DMS79 (cell line): ENCODE measurements at places on chromosomes 6 and 20.

- DNase-seq: no peak
Observed at GRCh38 chr20:8535403-8536261, 403.6 kb downstream of the PLCB1 start.

- DNase-seq: no peak
Observed at GRCh38 chr20:4573564-4574355, 147.9 kb upstream of the PRND start.

- DNase-seq: no peak
Observed at GRCh38 chr20:47258745-47259695, 97.5 kb downstream of the ZMYND8 start.

- no peak for DNase-seq
Observed at GRCh38 chr6:76701610-76702009, 629.1 kb upstream of the IMPG1 start.

DNA sequence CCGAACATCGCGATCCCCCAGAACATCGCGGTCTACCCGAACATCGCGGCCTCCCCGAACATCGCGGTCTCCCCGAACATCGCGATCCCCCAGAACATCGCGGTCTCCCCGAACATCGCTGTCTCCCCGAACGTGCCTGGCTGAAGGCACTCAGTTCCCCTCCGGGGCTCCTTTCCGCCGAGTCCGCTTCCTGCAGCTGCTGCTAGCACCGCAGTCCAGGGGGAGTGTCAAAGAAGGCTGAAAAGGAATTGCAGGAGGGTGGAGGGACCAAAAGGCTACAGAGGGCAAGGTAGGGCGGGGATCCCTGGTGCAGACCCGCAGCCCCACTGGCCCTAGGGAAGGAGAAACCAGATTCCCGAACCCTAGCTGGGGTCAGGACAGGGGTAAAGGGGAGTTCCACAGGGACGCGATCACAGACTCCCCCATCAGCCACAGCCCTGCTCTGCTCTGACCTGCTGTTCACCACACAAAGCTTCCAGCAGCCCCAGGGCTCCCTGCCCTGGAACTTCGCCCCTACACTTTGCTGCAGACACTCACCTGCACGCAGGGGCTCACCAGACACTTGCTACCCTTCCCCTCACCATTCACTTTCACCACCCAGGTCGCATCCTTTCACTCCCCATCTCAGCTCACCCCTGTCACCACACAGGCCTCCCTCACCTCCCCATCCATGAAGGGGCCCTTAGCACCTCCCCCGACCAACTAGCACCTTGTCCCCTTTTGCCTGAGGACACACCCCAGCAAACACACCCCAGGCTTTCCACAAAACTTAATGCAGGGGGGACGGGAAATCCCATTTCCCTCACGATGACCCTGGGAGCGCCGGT lies 1.7 kb downstream of the ULBP1 start:
- DNase-seq: no peak

GRCh38 chr20:41738604-41739206 lies 120.5 kb upstream of the CHD6 start:
- DNase-seq: no peak

DNA sequence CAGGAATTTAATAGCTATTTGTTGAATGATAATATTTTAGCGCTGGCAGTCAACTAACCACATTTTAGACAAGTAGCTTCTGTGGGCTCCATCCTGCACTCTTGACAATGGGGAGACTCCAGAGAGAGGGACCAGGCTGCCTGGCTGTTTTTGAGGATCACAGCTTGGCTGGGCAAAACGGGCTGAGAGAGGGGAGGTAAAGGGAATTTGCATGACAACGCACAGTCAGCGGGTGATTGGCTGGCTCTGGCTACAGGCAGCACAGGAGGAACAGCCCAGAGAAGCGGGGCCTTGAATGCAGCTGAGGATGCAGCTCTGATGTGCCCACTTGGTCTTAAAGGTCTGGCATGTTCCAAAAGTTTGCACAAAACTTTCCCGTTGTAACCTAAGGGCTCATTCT lies 41.2 kb downstream of the LRFN2 start:
- no peak for DNase-seq

DNA sequence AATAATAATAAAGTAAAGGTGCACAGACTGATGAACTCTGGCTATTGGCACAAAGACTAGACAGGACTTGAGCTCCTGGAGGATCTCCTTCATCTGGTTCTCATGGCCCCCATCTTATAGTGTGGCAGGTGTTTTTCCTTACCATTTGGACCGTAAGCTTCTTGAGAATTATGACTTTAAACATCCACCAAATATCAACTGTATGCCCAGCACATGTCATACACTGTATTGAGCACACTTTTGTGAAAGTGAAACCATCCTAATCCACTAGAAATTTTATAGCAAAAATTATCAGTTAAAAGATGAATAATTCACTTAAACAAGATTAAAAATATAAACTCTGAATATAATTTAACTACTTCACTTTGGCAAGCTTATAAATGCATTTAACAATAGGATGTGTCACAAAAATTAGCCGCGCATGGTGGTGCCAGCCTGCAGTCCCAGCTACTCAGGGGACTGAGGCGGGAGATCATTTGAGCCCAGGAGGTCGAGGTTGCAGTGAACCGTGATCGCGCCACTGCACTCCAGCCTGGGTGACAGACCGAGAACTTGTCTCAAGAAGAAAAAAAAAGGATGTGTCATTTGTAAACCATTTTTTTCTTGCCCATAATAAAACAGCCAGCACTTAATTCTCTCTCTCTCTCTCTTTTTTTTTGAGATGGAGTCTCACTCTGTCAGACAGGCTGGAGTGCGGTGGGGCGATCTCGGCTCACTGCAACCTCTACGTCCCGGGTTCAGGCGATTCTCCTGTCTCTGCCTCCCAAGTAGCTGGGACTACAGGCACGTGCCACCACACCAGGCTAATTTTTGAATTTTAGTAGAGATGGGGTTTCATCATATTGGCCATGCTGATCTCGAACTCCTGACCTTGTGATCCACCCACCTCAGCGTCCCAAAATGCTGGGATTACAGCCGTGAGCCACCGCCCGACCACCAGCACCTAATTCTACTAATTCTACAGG lies 9.1 kb downstream of the HIVEP2 start:
- no peak for DNase-seq

DNA sequence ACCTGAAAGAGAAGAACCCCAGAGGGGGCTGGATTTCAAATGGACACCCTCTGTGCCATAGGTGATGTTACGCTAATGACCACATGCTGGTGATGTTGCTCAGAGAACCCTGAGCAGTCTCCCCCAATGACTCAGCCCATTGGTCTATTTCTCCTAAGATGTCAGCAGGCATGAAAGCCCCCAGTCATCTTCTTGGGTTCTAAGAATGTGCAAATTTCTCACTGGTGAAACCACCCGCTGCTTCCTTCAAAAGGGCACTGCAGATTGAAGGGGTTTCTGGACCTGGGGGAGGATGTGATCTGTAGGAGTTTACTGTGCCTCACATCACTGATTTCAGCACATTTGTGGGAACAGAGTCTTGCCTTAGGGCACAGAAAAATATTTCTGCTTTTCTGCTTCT lies 298.4 kb upstream of the MOCS1 start:
- no peak for DNase-seq

DNA sequence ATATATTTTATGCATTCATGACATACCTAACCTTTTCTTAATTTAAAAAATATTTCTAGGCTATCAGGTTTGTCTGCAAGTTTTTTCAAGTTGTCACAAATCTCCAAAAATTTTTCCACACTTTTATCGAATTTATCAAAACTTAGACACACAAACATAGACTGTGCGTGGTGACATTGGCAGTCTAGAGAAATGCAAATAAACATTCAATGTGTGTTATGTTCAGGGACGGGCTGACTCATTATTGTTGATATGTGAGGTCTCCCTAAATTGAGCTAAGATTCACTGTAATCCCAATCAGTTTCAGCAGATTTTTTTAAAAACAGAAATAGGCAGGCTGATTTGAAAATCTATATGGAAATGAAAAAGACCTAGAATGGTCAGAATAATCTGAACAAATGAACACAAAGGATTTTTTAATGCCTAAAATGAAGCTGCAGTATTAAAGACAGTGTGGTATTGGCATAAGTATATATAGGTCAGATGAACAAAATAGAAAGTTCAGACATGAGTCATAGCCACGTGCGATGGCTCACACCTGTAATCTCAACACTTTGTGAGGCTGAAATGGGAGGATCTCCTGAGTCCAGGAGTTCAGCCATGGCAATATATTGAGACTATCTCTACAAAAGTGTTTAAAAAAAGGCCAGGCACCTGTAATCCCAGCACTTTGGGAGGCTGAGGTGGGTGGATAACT lies 19.2 kb downstream of the BLTP3A start:
- DNase-seq: no peak

- DNase-seq: peak; percentile 25
Observed at GRCh38 chr6:13762611-13763441, 51.2 kb upstream of the RANBP9 start.

- no peak for DNase-seq
Observed at GRCh38 chr6:146909886-146910285, 294.3 kb upstream of the STXBP5 start.

DNA sequence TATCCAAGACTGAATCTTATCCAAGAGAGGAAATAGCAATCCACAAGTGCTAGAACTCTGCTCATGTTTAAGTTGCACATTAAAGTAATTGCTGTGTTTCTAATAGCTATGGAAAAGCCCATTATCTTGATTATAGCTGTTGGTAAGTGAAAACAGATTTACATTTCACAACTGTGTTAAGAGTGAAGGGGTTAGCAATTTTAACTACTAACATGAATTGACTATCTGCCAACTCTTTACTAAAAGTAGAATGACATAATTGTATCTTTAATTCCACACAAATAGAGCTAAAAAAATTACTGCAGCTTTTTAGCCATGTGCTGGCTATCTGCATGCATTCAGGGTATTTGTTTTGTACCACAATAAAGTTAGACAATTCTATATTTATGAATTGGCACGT lies 277.9 kb upstream of the IRAK1BP1 start:
- DNase-seq: no peak

DNA sequence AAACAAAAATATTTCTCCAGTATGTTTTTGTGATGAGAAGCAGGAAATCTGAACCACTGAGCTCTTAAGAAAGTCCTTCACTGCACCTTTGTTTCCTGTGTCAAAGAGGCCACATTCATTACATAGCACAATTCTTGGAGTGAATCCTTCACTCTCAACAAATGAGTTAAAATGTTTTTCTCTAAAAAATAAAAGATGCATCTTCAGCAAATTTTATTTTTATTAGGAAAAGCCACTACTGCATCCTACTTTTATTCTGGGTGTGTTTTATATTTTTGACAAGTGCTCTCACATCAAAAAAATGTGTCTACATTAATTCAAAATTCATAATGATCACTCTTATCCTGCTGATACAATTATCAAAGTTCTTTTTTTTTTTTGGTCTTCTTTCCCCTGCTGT lies 76.3 kb downstream of the PLCB4 start:
- DNase-seq: no peak

- no peak for DNase-seq
Observed at GRCh38 chr20:63321148-63321831, 28.3 kb downstream of the COL20A1 start.

DNA sequence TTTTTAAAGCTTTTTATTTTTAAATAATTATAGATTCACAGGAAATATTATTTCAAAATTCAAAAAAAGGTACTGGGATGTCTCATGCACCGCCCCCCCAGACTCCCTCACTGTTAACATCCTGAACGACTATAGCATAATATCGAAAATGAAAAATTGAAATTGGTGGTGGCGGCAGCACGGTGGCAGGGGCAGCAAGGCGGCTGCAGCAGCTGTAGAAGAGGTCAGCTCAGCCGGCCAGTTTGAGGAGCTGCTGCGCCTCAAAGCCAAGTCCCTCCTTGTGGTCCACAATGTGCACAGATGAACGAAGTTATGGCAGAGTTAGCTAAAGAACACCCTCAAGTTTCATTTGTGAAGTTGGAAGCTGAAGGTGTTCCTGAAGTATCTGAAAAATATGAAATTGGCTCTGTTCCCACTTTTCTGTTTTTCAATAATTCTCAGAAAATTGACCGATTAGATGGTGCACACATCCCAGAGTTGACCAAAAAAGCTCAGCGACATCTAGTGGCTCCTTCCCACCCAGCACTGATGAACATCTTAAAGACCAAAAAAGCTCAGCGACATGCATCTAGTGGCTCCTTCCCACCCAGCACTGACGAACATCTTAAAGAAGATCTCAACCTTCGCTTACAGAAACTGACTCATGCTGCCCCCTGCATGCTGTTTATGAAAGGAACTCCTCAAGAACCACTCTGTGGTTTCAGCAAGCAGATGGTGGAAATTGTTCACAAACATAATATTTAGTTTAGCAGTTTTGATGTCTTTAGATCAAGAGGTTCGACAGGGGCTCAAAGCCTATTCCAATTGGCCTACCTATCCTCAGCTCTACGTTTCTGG lies 100.8 kb downstream of the FAM217A start:
- peak; percentile 6 for DNase-seq

DNA sequence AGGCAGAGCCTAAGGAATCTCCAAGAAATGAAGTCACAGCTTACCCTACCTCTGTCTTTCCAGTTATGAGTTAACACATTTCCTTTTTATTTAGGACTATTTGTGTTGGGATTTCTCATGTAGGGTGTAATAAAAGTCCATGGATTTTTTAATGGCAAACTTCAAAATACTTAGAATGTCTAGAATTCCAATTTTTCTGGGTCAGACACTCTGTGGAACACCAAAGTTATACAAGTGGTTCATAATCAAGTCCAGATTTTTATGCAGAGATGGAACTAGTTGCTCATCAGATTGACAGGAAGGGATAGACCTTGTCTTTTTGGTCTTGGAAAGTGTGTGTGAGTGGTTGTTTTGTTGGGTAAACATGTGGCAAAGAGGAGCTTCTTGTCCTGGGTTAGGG lies 303.5 kb upstream of the RNF24 start:
- DNase-seq: no peak

DNA sequence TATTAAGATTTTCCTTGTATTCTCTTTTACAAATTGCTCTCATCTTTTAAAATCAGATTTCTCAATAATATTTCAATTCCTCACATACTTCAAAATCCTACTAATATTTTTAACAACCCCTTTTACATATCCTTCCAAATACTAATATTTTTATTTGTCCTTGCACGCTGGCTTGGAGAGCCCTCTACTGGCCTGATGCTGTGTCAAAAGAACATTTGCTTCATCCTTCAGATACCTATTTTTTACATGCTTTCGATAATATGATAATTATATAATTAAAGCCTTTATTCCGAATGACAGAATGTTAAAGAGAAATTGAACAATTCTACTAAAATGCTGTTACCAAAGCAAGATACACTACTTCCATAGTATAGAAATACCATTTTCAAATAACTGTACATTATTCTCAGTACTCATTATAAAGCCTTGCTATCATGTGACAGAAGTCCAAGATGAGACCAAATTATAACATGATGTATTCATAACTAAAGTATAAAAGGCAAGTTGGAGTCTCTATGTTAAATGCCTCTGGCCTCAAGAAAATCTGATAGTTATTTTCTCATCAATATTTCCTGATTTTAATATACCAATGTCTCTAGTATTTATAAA lies 39.0 kb upstream of the PLN start:
- peak; percentile 7 for DNase-seq

GRCh38 chr6:154885214-154885613 lies 109.9 kb upstream of the TIAM2 start:
- no peak for DNase-seq

DNA sequence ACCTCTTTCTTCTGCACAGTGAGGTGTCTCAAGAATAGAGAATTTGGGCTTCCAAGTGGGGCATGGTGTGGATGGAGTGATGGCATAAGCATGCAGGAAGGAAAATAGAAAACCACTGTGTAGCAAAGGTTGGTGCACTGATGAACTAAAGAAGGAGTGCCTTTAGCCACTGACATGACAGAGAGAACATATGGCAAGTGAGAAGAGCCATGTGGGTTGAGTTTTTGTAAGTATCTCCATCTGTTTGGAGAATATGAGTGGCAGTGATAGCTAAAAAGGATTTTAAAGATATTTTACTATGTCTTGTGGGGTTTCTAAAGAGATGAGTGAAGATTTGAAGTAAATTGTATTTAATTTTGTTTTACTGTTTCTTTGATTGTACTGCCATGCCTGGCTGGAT lies 160.5 kb upstream of the GRIK2 start:
- no peak for DNase-seq
